MM.1S (cell line): ENCODE measurements at places on chromosomes 12 and 14.

DNA sequence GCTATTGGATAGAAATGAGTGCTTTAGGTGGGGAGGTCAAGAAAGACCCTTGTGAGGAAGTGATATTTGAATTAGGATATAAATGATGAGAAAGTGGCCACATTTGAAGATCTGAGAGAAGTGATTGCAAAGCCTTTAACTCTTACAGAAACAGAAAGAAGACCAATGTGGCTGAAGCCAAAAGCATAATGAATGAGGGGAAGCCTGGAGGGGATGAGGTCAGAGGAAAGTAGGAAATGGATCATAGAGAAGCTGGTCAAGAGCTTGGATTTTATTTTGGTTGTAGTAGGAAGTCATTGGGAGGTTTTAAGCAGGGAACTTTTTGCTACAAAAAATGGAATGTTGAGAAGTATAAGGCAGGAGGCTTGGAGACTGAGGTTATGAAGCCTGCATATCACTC, 3.5 kb upstream of the GYS2 start:
- H3K27ac ChIP-seq = no peak overlapping the region
- no peaks in the 10 kb centered on the region for H3K27me3 ChIP-seq
- H3K36me3 ChIP-seq = no peaks in the 10 kb centered on the region
- H3K4me1 ChIP-seq = no peaks in the 10 kb centered on the region
- no peak for DNase-seq

DNA sequence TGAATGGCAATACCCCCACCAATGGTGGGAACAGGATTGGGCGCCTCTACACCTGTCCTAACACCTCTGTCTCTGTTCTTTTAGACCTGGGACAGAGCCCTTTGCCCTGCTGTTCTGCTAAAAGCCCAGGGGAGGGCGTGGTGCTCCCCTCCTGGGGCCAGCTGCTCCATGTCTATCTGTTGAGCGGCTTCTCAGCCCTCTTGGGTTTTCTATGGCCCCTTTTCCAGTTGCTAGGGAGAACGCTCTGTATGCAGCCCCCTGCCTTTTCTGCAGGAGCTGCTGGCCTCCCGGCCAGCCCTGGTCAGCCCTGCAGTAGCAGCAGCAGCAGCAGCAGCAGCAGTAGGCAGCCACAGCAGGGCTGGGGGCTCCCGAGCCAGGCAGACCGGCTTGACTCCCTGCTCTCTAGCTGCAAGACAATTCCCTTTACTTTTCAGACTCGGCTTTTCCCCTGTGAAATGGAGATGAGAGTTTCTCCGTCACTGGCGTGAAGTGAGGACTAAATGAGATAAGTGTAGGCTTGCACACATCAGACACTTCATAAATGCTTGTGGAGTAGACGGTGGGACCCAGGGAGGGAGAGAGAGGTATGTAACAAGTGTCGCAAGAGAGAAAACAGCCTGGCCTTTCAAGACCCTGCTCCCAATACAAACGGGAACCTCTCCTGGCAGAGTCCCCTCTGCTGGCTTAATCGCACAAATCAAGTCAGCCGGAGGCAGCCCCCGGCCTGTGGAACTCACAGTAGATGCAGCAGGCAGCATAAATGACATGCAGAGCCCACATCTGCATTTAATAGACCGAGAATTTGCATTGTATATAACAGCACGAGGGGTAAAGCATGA, 1.0 kb downstream of the RTL1 start:
- no peak overlapping the region for H3K4me3 ChIP-seq
- DNase-seq = no peak
- peaks cover 33% of the 10 kb centered on the region for H3K27me3 ChIP-seq
- H3K4me1 ChIP-seq = no peaks in the 10 kb centered on the region
- H3K27ac ChIP-seq = no peak overlapping the region
- H3K36me3 ChIP-seq = no peaks in the 10 kb centered on the region

- H3K27me3 ChIP-seq = no peaks in the 10 kb centered on the region
- peaks cover 14% of the 10 kb centered on the region for H3K4me1 ChIP-seq
- no peak overlapping the region for H3K4me3 ChIP-seq
- no peak overlapping the region for H3K27ac ChIP-seq
Measured at GRCh38 chr14:92433407-92433806, 80.2 kb upstream of the RIN3 start.

DNA sequence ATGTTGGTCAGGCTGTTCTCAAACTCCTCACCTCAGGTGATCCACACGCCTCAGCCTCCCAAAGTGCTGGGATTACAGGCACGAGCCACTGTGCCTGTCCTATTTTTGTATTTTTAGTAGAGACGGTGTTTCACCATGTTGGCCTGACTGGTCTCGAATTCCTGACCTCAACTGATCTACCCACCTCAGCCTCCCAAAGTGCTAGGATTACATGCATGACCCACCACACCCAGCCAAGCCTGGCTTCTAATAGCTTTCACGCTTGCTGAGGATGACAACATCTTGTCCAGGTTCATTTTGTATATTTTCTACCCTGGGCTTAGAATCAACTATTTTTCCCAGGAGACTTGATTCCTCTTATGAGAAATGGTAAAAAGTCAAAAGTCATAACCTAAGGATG, 64.7 kb downstream of the WASHC3 start:
- DNase-seq = no peak
- H3K27ac ChIP-seq = no peak overlapping the region
- no peaks in the 10 kb centered on the region for H3K27me3 ChIP-seq
- no peaks in the 10 kb centered on the region for H3K36me3 ChIP-seq
- no peak overlapping the region for H3K4me3 ChIP-seq

DNA sequence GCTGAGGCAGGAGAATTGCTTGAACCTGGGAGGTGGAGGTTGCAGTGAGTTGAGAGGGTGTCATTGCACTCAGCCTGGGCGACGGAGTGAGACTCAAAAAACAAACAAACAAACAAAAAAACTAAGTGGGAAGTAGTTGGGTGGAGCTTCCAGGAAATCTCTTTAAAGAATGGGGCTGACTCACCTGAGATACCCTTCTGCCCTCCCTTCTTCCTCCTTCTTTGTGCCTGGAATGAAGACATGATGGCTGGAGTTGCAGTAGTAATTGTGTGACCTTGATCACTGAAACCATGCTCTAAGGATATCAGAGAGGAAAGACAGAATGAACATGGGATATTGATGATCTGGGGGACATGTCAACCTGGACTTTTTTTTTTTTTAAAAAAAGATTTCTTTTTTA, 87.6 kb upstream of the MED13L start:
- H3K36me3 ChIP-seq = no peaks in the 10 kb centered on the region
- H3K27me3 ChIP-seq = no peaks in the 10 kb centered on the region
- H3K4me3 ChIP-seq = no peak overlapping the region
- no peak for DNase-seq
- peaks cover 14% of the 10 kb centered on the region for H3K4me1 ChIP-seq

DNA sequence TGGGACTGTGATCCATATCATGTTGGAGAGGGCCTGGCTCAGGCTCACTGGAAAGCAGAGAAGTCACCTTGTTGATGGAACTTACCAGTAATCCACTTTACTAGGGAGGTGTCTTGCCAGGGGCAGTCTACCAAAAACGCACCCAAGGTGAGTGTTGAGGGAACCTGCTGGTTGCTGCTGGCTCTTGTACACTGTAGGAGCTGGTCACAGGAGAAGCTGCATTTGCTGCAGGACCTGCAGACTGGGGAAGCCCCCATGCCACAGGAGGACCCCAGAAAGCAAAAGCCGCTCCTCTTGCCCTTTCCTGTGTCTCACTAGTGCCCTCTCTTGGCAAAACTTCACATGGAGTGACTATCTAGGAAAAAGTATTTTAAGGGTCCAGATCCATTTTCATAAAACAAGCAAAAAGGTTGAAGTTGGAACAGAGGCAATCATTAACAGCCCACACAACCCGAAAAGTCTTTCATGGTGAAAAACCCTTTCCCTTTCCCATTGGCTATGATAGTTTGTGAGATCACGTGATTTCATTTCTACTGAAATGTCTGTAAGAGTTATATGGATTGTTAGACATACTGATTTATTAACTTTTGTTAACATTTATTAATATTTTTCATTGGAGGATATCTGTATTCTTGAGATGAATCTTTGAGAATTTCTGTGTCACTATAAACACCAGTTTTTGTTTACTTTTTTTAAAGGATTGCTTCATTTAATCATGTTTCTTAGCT, 59.2 kb downstream of the RASSF8 start:
- peaks cover 6% of the 10 kb centered on the region; the same call in 1 of the 2 replicates for H3K4me1 ChIP-seq
- no peaks in the 10 kb centered on the region for H3K36me3 ChIP-seq
- peak; percentile 37 for DNase-seq
- no peaks in the 10 kb centered on the region for H3K27me3 ChIP-seq
- peak overlapping the region; percentile 19; the same call in 1 of the 2 replicates for H3K4me3 ChIP-seq

DNA sequence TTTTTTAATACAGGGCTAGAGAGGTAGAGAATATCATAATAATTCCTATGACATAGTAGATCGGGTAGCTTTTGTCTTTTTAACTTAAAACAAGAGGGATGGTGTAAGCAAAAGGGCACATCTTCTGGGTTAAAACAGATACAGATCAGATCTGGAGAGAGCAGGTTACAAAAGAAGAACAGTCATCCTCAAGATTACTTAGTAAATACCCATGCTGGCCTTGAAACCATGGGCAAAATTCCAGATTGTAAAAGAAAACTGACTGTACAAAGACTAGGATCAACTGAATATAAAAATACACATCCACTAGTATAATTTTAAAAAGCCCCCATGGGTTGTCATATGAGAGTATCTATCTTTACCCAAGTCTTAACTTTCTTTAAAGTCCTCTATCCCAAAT, 76.7 kb downstream of the MED13L start:
- H3K4me3 ChIP-seq = no peak overlapping the region
- H3K27me3 ChIP-seq = no peaks in the 10 kb centered on the region
- peaks cover 9% of the 10 kb centered on the region; the same call in 1 of the 2 replicates for H3K4me1 ChIP-seq

GRCh38 chr14:42664190-42664589, 1057.5 kb downstream of the LRFN5 start:
- no peak overlapping the region for H3K4me3 ChIP-seq
- H3K27me3 ChIP-seq = no peaks in the 10 kb centered on the region
- H3K36me3 ChIP-seq = no peaks in the 10 kb centered on the region
- no peaks in the 10 kb centered on the region for H3K4me1 ChIP-seq
- H3K27ac ChIP-seq = no peak overlapping the region
- DNase-seq = no peak
